ENCODE measurements at places on chromosomes 5 and 9. TPM values are rescaled to one million over a fixed set of nuclear protein-coding genes. Genes with fewer than 3 reads are reported as not detected.

C8G gene
- 0.56 TPM for total RNA-seq

MYO10 gene
- total RNA-seq, result 0.41 TPM

IL33 gene
- total RNA-seq, result not detected

SV2C gene
- not detected for total RNA-seq

SLC34A3 gene
- not detected for total RNA-seq

HAVCR1 gene
- total RNA-seq, result 2.4 TPM

GRCh38 chr5:56251918-56252553, 18.9 kb upstream of the ANKRD55 start:
- no peaks in the 10 kb centered on the region for H3K4me1 ChIP-seq
- H3K36me3 ChIP-seq, result no peaks in the 10 kb centered on the region
- no peak overlapping the region for H3K27ac ChIP-seq
- no peak overlapping the region for H3K4me3 ChIP-seq
- H3K27me3 ChIP-seq, result peaks cover 14% of the 10 kb centered on the region

- no peak overlapping the region for H3K4me3 ChIP-seq
- H3K27me3 ChIP-seq, result peaks cover 2% of the 10 kb centered on the region
Observed at GRCh38 chr9:23538461-23539003, 287.5 kb downstream of the ELAVL2 start.

DNA sequence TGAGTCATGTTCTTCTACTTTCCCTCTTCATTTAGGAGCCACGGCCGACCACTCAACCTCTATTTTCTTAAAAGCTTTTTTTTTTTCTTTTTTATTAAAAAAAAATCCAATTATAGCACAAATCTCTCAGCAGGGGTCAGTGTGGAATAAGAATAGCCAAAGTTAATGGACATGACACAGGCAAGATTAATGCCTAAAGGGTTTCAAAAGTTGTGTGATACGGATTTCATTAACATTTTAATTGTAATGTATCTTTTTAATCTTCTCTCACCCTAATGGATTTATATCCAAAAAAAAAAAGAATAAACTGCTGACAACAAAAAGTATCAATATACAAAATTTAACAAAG, 5.4 kb downstream of the NACC2 start:
- H3K4me1 ChIP-seq, result no peaks in the 10 kb centered on the region
- H3K36me3 ChIP-seq, result no peaks in the 10 kb centered on the region
- no peak for DNase-seq
- peaks cover 8% of the 10 kb centered on the region for H3K27me3 ChIP-seq

DNA sequence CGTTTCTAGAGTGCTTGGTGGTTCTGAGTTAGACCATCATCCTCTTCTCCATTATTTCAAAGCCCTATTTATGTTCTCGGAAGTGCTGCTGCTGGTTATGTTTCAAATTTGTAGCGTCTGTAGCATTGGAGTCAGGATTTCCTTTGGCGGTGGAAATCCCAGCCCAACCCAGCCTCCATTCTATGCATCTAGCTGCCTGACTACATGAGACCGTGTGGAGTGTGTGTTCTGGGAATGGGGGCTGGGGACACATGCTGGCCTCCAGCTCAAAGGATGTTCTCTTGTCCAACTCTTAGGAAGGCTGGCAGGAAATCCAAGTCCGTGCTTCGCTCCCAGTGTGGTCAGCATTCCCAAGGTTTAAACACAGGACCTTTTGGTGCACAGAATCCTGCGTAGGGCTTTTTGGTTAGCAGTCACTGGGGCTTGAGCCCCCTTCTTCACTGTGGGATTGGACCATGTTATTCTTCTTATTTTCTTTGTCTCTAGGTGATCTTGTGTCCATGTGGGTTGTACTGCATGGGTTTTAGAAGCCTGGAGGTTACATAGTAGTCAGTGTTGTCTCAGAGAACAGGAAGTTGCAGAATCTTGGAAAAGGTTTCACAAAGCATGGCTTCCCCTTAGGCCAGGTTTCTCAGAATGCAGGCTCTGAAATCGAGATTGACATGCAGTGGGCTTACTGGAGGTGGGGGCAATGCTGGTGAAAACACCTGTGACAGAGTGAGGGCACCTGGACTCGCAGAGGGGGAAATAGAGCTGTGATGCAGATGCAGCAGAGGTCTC, 132.2 kb downstream of the ARHGAP26 start:
- H3K27me3 ChIP-seq, result no peaks in the 10 kb centered on the region
- peaks cover 32% of the 10 kb centered on the region for H3K36me3 ChIP-seq
- no peak for DNase-seq
- H3K4me3 ChIP-seq, result no peak overlapping the region
- H3K27ac ChIP-seq, result no peak overlapping the region

- no peak for DNase-seq
- H3K36me3 ChIP-seq, result no peaks in the 10 kb centered on the region
- H3K4me3 ChIP-seq, result no peak overlapping the region
- no peaks in the 10 kb centered on the region for H3K27me3 ChIP-seq
Observed at GRCh38 chr9:106886111-106887046, 23.4 kb downstream of the ZNF462 start.

- no peak overlapping the region for H3K4me3 ChIP-seq
- peaks cover 65% of the 10 kb centered on the region for H3K27me3 ChIP-seq
- peaks cover 8% of the 10 kb centered on the region for H3K4me1 ChIP-seq
- no peak for DNase-seq
- no peaks in the 10 kb centered on the region for H3K36me3 ChIP-seq
- H3K27ac ChIP-seq, result no peak overlapping the region
Observed at GRCh38 chr9:126614088-126614454, 343 bp downstream of the LMX1B start.

DNA sequence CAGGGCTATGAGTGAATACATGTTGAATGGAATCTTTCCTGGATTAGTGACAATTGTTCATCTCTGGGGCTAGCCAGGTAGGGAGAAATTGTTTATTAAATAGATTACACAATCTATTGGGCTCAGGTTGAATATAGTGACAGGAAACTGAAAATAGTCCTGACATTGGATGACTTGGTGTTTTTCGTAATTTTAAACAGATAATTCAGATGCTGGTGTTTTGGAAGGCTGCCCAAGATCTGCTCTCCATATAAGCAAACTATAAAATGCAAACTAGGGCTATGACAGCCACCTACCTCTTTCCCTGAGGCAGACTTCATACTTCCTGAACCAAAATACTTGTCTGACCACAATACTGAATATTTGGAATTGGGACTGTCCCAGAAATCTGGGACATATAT, 99.1 kb downstream of the ENC1 start:
- no peaks in the 10 kb centered on the region for H3K36me3 ChIP-seq
- peaks cover 14% of the 10 kb centered on the region for H3K27me3 ChIP-seq
- no peak overlapping the region for H3K27ac ChIP-seq
- no peaks in the 10 kb centered on the region for H3K4me1 ChIP-seq
- no peak for DNase-seq

DNA sequence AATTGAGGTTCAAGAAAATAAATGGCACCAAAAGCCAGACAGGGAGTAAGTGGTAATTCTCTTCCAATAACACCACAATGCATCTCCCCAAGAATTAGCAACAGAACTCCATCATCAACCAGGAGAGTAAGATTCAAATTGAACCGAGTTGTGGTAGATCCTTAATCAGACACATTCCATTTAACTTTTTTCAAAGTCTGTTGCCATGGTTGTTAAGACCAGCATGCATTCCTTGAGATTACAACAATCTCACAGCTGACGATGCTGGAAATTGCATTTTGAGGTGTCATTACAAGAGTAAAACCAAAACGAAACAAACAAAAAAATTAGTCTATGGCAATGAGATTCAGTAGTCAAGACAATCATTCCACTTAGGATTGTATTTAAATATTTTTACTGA, 78.9 kb upstream of the ZNF462 start:
- H3K27ac ChIP-seq, result no peak overlapping the region
- H3K36me3 ChIP-seq, result no peaks in the 10 kb centered on the region
- H3K4me3 ChIP-seq, result no peak overlapping the region
- no peaks in the 10 kb centered on the region for H3K4me1 ChIP-seq
- DNase-seq, result no peak

DNA sequence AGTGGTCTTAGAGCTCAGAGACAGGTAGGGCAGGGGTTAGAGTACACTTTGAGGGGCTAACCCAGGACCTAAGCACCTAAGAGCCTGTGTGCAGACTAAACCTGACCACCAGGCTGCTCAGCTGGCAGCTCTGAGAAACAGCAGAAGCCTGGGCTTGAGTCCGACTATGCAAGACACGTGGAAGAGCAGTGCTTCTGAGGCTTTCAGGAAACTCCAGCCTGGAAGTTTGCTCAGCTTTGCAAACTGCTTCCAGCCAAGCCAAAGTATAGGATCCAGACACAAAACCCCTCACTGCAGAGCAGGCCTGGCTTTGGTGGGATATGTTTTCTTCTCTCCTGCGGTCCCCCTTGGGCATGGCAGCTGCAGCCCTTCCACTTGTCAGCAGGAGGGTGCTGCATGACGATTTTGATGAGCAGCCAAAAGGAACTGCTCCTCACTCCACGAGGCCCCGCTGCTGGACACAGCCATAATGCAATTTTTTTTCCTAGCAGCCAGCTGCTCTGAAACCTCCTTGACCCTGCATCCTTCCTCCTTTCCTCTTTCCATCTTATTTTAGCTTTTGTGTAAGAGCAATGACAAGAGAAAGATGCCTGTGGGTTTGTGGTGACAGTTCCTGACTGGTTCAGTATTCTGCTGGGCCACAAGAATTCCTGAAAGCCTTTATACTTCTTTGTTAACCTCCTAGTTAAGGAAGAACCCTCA, 123.1 kb downstream of the LIFR start:
- H3K27me3 ChIP-seq, result peaks cover 22% of the 10 kb centered on the region
- no peak for DNase-seq
- no peaks in the 10 kb centered on the region for H3K36me3 ChIP-seq
- H3K4me3 ChIP-seq, result no peak overlapping the region
- H3K4me1 ChIP-seq, result no peaks in the 10 kb centered on the region

GRCh38 chr5:14790220-14790619, 81.4 kb downstream of the ANKH start:
- H3K27me3 ChIP-seq, result no peaks in the 10 kb centered on the region
- H3K36me3 ChIP-seq, result peaks cover 6% of the 10 kb centered on the region
- no peak overlapping the region for H3K27ac ChIP-seq

DNA sequence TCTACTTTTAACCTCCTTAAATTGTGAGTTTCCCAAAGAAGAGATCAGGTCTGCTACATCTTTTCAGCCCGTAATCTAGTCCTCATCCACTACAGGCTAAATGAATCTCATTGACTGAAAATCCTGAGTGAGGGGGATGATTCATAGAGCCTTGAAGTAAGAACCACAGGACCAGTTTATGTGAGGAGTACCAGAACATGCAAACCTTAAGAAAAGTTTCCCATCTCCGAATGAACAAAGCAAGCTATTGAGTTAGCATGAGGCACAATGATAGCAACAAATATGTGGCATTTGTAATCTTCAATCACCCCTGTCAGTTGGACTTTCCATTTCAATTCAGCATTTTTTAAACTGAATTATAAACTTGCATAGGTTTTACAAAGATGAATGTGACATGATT, 197.0 kb downstream of the ALDH1A1 start:
- H3K27me3 ChIP-seq, result peaks cover 8% of the 10 kb centered on the region
- no peaks in the 10 kb centered on the region for H3K4me1 ChIP-seq
- DNase-seq, result no peak
- H3K36me3 ChIP-seq, result no peaks in the 10 kb centered on the region
- no peak overlapping the region for H3K4me3 ChIP-seq

GRCh38 chr9:121242219-121242958, 25.6 kb upstream of the GSN start:
- H3K4me1 ChIP-seq, result no peaks in the 10 kb centered on the region
- no peak for DNase-seq
- H3K4me3 ChIP-seq, result no peak overlapping the region
- no peak overlapping the region for H3K27ac ChIP-seq

- no peaks in the 10 kb centered on the region for H3K27me3 ChIP-seq
- H3K36me3 ChIP-seq, result peaks cover 22% of the 10 kb centered on the region
- H3K4me3 ChIP-seq, result no peak overlapping the region
- H3K27ac ChIP-seq, result no peak overlapping the region
- no peak for DNase-seq
- H3K4me1 ChIP-seq, result peaks cover 37% of the 10 kb centered on the region
Observed at GRCh38 chr5:177550122-177550521, 4.2 kb downstream of the FAM193B start.

- no peaks in the 10 kb centered on the region for H3K36me3 ChIP-seq
- DNase-seq, result no peak
- no peaks in the 10 kb centered on the region for H3K4me1 ChIP-seq
- no peaks in the 10 kb centered on the region for H3K27me3 ChIP-seq
- H3K4me3 ChIP-seq, result no peak overlapping the region
Observed at GRCh38 chr5:145478651-145479050, 356.5 kb downstream of the PRELID2 start.

GRCh38 chr9:123485216-123485615, 129.2 kb downstream of the CRB2 start:
- no peak overlapping the region for H3K4me3 ChIP-seq
- H3K4me1 ChIP-seq, result no peaks in the 10 kb centered on the region
- H3K27me3 ChIP-seq, result no peaks in the 10 kb centered on the region

DNA sequence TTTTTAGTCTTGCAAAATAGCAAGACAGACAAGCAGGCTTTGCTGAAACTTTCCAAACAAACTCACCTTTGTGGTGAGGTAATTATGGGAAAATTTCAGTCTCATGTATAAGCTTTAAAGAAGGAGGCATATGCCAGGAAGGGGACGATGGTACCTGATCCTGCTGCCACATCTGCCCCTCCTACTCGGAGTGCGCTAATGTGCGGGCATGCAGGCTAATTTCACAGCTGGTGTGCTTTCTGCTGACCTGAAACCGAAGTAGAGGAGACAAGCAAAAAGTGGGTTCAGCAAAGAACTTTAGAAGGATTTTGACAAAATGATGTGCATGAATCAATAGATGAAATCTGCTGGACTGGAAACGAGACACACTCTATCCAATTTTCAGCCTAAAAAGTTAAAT, 117.1 kb upstream of the IRX4 start:
- no peak overlapping the region for H3K27ac ChIP-seq
- no peak overlapping the region for H3K4me3 ChIP-seq
- H3K4me1 ChIP-seq, result no peaks in the 10 kb centered on the region
- no peaks in the 10 kb centered on the region for H3K36me3 ChIP-seq

DNA sequence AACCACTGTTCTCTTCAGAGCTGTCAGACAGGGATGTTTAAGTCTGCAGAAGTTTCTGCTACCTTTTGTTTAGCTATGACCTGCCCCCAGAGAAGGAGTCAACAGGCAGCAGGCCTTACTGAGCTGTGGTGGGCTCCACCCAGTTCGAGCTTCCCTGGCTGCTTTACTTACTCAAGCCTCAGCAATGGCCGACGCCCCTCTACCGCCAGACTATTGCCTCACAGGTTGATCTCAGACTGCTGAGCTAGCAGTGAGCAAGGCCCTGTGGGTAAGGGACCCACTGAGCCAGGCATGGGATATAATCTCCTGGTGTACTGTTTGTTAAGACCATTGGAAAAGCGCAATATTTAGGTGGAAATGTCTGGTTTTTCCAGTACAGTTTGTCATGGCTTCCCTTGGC, 229.6 kb downstream of the TMEM167A start:
- DNase-seq, result no peak
- no peaks in the 10 kb centered on the region for H3K4me1 ChIP-seq
- no peak overlapping the region for H3K27ac ChIP-seq

- no peak for DNase-seq
- no peaks in the 10 kb centered on the region for H3K27me3 ChIP-seq
- no peak overlapping the region for H3K4me3 ChIP-seq
- no peaks in the 10 kb centered on the region for H3K36me3 ChIP-seq
- H3K27ac ChIP-seq, result no peak overlapping the region
Observed at GRCh38 chr5:189976-190365, 1.3 kb upstream of the LRRC14B start.

Data from activated T-helper 1 cell treated with anti-CD3 and anti-CD28 coated beads, Interleukin-12 subunit alpha, Interleukin-12 subunit beta, Interleukin-2, Interleukin-4 antibody, amounts not matched to agents 30 ng/mL and 10 ng/mL and 1 ng/mL, durations not matched to agents 14 hours and 24 hours and 36 hours (primary cell).